ENCODE measurements at places on chromosomes 7 and 10.
A peak's percentile ranks its signal among the peaks of the same experiment; 100 is the strongest.

- no peak for DNase-seq
Measured at GRCh38 chr7:132035517-132036362, 479.3 kb upstream of the PODXL start.

GRCh38 chr7:151411551-151411950 is 1.7 kb upstream of the WDR86 start:
- DNase-seq, result no peak

GRCh38 chr10:62647375-62648092 is 157.0 kb upstream of the ADO start:
- no peak for DNase-seq

- DNase-seq, result no peak
Measured at GRCh38 chr10:122249303-122249850, 21.7 kb upstream of the BTBD16 start.

- DNase-seq, result no peak
Measured at GRCh38 chr10:68402276-68402675, 4.8 kb downstream of the RUFY2 start.

GRCh38 chr10:1290071-1290471 is 233.9 kb downstream of the WDR37 start:
- no peak for DNase-seq

GRCh38 chr7:140512317-140513000 is 33.2 kb upstream of the MKRN1 start:
- no peak for DNase-seq

DNA sequence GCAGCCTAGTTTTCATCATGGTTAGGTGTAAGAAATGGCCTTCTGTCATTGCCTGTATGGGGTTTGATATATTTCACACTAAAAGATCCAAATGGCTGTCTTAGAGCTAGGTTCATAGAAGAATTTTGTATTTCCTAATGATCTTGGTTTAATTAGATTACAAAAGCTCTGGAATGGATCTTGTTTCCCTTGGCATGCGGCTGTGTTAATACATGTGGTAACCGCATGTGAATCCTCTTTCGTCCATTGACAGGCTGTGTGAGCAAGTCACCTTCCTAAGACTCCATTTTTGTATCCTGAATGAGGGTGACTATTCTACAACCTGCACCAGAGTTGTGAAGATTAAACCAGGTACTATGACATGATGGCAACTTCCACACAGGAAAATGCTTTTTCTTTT is 12.4 kb upstream of the FZD1 start:
- DNase-seq, result no peak

DNA sequence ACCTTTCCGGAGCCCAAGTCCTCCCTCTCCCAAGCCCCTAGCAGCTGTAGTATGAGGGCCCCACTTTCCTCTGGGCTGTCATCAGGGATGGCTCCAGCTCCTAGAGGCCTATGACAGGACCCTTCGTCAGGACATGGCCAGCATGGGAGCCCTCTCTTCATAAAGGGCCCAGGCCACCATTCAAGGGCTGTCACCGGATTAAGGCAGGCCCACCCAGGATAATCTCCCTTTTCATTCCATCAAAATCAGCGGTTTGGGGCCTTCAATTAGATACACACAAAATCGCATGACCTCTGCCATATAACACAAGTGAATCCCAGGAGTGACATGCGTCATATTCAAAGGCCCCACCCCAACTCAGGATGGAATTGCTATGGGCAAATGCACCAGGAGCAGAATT is 12.2 kb upstream of the GDF10 start:
- no peak for DNase-seq

GRCh38 chr7:100721505-100721812 is 1.2 kb downstream of the EPO start:
- no peak for DNase-seq

- peak; percentile 10 for DNase-seq
Measured at GRCh38 chr7:111729483-111729882, 167.2 kb upstream of the IMMP2L start.

DNA sequence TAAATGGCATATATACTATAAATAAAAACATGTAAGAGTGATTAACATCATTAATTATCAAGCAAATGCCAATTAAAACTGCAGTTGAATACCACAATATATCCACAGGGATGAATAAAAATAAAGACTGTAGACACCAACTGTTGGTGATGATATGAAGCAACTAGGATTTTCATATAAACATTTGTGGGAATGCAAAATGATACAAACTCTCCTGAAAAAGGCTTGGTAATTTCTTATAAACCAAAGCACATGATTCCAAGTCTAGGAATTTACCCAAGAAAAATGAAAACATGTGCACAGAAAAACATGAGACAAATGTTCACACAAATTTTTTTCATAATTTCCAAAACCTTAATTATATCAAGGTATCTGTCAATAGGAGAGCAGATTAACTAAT is 448.1 kb downstream of the ETV1 start:
- DNase-seq, result no peak

DNA sequence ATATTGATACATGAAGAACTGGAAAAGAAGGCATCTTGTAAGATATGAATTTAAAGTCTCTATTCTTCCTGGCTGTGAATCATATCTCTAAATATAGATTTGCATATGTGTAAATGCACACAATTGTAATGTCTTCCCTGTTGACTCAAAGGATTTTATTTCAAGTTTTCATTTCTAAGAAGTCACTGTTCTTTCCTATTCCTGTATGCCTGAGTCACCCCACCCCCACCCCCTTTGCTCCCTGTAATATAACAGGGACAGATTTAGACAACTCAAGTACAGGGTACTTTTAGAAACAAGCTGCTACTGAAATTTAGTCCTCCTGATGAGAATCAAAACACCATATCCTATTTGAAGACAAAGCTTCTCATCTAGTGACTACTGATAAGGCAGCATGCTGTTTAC is 43.0 kb upstream of the HECTD2 start:
- DNase-seq, result no peak

DNA sequence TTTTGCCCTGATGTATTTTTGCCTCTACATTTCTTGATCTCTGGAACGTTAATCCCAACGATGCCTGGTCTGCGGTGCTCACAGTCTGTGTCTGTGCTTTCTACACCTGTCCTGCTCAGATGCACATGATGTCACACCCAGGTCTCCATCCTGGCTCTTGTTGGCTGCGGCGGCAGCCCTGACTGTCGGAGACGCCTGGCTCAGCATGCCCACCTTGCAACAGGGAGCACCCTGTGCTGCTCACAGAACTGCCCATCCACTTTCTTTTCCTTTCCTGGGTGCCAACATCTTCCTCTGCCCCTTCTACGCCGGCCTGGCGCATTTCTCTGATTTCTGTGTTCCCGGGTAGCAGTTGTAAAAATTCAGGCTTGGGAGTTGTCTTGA is 106.2 kb downstream of the CUX1 start:
- no peak for DNase-seq

- DNase-seq, result no peak
Measured at GRCh38 chr10:4733150-4733842, 92.7 kb upstream of the AKR1E2 start.

DNA sequence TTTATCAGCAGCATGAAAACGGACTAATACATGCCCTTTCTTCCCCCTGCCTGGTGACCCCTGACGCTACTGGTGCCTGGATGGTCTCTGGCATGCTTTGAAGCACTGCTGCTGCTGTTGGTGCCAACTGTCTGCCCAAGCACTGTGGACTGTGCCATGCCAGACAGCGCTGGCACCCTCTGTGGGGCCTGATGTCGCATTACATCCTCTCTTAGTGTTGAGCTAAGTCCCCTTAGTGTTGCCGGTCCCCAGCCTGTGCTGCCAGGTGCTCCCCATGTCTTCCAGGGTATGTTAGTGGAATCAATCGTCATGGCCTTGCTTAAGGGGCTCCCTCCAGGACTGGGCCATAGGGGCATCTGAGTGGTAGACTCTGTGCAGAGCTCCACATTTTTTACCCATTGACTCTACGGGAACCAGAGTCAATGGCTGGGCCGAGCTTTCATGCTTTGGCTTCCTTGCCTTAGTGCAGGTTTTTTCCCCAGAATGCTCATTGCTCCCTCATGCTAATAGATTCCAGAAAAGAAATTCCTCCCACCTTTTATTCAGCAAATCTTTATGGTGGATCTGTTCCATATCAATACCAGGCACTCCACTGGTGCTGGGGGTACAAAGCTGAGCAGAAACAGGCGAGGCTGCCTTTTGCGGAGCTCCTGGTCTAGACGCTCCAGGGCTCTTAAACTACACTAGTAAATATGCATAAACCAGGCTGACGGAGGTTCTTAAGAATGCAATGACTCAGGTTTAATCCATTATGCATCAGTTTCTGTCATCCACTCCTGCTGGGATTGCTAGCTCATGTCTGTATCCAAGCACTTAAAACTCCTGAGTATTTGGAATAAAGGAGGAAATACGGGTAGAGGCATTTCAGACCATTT is 21.8 kb upstream of the MRC1 start:
- DNase-seq, result peak; percentile 97

- peak; percentile 34 for DNase-seq
Measured at GRCh38 chr7:124101173-124101768, 68.4 kb upstream of the TMEM229A start.

DNA sequence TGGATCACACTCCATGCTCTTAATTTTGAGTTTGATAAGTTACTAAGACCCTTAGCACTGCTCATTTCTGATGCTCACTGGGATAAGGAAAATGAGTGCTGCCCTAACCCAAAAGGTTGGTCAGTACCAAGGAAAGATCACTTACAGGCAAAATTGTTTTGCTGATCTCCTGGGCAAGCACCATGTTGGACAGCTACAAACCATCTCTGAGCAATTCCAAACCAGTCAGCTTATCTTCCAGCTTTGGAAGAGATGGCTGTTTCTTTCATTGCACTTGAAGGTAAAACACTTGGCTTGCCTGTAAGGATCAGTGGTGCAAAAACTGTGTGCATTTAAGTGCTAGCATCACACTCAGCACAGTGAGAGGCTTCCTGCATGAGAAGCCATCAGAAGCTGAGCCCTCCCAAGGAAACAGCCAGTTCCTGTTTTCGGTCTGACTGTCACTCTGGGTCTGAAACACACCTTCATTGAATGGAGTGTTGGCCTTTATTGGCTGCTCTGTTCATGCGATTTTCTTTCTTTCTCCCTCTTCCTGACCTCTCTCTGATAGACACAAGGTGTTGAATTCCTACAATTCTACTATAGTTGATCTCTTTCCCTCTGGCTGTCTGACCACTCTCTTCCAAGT is 126.4 kb upstream of the GHITM start:
- DNase-seq, result no peak

DNA sequence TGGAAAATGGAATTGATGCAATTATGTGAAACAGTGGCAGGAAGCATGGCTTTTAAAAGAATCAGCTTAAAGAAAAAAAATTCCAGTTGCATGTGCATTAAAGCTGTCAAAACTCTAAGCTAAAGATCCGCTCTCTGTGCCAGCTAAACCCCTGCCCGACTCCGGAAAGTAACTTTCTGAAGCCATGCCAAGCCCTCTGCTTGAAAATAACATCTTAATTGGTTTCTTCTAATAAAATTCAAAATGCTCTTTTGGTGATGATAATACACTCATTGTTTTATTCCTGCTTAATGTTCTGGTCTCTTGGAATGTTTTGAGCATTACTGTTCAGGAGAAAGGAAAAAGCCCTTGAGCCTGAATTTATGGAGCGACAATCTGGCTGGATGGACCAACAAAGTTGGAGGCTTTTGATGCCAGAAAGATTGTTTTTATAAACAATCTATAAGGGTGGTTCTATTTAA is 11.7 kb downstream of the SEMA3C start:
- DNase-seq, result no peak

DNA sequence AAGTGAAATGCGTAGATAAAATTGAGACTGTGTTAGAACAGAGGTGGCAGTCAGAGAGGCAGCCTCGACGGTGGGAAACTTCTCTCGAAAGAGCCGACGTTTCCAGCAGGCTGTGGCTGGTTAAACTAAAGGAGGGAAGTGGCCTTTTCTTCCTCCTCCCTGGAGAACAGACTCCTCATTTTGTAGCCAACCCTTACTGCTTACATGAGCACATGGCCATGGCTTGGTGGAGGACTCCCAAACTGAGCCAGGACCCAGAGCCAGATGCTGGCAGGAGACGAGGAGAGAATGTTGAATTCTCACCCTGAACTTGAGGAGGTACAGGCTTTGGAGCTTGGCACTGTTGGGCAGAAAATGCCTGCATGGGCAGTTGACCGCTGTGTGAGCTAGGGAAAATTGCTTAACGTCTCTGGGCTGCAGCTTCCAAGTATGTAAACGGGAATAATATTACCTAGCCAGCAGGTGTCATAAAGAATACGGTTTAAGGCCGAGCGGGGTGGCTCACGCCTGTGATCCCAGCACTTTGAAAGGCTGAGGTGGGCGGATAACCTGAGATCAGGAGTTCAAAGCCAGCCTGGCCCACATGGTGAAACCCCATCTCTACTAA is 24.5 kb downstream of the MMD2 start:
- no peak for DNase-seq

DNA sequence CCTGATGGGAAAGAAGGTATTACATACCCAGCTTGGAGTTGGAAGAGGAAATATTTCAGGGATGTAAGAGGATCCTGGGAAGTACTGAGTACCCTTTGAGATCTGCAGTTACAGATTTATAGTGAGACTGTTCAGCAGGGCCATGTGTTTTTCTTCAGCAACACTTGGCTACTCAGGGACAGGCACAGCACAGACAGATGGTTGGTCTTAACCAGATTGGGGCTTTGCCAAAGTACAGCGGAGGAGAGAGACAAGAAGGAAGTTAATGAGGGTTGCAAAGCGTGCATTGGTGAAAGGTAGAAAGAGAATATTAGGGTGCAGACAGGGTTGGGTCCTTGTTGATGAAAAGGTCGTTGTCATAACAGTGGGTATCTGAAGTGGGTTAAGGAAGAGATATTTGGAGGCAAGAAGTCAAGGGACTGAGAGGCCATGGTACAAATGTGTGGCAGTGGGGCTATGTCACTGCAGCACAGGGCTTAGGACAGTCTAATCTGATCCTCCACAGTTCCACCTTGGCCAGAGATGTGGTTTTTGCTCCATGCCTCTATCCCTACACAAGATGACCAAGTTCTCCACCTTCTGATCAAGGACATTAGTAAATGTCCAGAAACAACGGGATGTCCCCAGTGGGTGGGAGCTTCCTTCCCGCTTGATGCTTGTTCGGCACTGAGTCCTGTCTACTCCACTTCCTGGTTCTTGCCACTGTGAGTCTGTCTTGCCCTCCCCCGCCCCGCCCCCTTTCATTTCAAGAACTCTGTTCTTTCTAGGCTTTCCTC is 18.9 kb upstream of the DNAJC1 start:
- no peak for DNase-seq

DNA sequence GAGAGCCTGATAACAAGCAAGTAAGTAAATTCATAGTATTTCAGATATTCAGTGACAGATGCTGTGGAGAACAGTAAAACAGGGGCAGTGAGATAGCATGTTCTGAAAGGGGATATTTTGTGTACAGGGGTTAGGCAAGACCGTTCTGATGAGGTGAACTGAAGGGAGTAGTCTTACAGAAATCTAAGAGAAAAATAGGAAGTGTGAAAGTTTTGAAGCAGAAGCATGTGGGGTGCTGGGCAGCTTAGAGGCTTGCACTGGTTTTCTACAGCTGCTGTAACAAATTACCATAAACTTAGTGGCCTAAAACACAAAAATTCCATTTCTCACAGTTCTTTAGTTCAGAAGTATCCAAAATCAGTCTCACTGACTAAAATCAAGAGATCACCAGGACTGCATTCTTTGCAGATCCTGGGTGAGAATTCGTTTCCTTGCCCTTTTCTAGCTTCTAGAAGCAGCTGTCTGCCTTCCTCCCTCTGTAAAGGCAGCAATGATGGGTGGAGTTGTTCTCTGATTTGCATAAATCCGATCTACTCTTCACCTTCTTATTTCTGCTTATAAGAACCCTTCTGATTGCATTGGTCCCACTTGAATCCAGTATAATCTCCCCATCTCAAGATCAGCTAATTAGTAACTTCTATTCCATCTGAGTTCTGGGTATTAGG is 7.5 kb upstream of the KLF14 start:
- DNase-seq, result no peak

Measured in mesendoderm (in vitro differentiated cells).